ENCODE measurements at places on chromosomes 6 and 20.

DNA sequence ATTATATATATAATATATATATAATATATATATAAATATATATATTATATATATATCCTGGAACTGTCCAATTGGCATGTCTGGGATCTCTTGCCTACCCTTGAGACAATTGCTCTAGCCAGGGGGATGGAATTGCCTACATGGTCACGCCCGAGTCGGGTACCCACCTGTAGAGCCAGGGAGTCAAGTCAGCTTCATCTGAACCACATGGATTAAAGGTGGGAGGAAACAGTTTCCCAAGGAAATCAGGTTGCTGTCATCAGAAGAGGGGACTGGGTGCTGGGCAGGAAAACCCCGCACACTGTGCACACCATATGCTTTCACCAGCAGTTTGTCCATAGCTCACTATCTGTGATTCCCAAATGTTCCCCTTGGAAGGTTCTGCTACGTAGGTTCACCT, 252.5 kb upstream of the NOX3 start:
- DNase-seq: no peak

GRCh38 chr20:3105256-3106137, 21.0 kb upstream of the AVP start:
- no peak for DNase-seq

- DNase-seq: no peak
Measured at GRCh38 chr20:6489361-6490171, 277.9 kb upstream of the BMP2 start.

DNA sequence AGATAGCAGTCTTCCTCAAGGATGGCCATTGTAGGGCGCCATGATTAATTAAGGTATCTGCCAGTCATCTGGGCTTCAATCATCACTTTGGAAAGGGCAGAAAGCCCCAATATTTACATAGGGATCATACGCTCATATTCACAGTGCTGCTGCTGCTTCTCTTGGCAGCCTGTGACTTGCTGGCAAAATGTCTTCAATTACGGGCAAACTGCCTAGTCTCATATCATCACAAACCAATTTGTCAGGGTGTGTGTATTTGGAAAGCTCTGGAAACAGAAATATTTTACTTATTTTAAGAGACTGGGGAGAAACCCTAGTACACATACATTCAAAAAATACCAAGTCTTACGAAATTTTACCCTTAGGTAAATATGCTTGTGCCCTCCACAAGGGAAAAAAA, 77.6 kb downstream of the SAMD5 start:
- DNase-seq: no peak

GRCh38 chr6:95681736-95682135, 104.4 kb downstream of the MANEA start:
- DNase-seq: no peak

DNA sequence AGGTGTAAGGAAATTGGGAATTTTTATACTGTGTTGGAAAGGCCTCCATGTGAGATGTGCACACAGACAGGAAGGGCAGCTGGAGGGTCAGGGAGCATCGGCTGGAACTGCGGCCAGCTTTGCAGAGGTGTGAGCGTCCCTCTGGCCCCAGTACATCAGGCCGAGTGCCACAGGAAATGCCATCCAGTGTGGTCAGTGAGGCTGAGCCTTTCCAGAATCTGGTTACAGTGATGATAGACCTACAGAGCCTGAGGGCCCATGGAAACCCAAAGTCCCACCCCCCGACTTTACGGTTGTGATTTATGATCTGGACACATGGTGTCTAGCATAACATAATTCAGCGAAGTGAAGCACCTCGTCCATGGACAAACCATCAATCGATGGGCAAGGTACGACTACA, 137.3 kb upstream of the PDE10A start:
- no peak for DNase-seq

DNA sequence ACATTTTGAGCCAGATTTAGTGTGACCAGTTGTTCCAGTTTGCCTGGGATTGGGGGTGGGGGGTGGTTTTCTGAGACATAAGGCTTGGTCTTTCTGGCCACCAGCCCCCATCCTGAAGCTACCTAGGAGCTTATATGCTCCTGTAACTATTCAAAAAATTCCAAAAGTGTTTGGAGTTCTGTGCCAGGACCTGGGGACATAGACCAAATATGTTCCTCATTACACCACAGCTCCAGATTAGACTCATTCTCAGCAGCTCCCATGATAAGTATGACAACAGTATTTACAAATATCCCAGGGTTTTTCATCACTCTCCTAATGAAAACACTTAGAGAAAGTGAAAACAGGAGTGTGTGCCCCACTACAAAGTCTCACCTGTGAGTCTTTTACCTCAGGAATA, 37.8 kb upstream of the RNF144B start:
- DNase-seq: no peak

- no peak for DNase-seq
Measured at GRCh38 chr6:144065213-144065660, 30.1 kb downstream of the SF3B5 start.

GRCh38 chr6:157724138-157724820, 98.8 kb upstream of the SNX9 start:
- DNase-seq: no peak

DNA sequence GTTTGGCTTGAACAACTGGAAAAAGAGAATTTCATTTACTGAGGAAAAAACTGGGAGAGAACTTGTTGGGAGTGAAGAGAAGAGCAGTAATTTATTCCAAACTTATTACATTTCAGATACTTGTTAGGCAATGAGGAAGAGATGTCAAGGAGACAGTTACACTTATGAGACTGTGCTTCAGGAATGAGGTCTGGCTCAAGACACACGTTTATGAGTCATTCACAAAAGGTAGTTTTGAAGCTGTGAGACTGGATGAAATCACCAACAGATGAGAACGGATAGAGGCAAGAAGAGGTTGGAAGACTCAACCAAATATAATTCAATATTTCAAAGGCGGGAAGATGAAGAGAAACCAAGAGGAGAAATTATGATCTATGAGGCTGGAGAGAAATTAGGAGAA, 70.6 kb upstream of the DEFB112 start:
- DNase-seq: no peak

- DNase-seq: no peak
Measured at GRCh38 chr6:48826152-48826515, 636.9 kb downstream of the MMUT start.

- DNase-seq: no peak
Measured at GRCh38 chr6:168242111-168242939, 77.3 kb downstream of the DACT2 start.

- no peak for DNase-seq
Measured at GRCh38 chr6:137923866-137924653, 57.0 kb downstream of the TNFAIP3 start.

DNA sequence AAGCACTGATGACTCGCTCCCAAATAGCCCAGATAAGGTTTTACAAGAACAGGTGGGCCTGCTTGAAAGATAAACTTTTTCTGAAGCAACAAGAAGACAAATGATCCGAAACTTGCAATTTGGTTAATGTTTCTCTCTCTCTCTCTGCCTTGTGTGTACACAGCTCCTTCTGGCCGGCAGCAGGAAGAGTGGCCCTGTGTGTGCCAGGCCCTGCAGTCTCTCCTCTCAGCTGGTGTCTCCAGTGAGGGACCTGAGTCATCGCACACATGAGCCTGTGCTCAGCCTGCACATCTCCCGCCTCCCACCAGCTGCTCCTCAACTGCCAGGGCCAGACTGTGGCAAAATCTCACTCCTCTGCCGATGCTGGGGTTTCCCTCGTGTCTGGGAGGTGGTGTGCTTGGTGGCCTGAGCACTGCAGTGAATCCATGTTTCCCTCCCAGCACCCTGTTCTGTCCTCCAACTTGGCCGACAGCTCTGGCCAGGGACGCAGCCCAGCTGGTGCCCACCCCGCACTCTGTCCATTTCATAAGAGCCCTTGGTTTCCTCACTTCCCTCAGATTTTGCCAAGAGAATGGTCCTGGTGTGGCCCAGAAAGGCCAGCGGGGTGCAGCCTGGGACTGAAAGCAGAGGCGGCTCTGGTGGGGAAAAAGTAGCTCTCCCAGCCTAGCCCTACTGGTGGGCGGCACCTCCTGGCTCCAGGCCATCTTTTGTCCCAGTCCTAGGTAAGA, 49.4 kb downstream of the ERMARD start:
- DNase-seq: no peak

DNA sequence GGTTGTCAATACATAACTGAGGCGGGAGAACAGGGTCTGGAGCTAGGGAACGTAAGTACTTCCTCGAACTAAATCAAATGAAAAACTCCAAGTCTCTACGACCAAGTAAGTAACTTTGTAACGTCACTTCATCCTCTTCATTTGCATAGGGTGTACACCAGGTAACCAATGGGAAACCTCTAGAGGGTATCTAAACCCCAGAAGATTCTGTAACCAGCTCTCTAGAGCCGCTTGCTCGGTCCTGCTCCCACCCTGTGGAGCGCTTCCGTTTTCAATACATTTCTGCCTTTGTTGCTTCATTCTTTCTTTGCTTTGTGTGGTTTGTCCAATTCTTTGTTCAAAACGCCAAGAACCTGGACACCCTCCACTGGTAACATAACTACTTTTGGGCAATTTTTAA, 133.5 kb upstream of the TMEM170B start:
- DNase-seq: no peak

DNA sequence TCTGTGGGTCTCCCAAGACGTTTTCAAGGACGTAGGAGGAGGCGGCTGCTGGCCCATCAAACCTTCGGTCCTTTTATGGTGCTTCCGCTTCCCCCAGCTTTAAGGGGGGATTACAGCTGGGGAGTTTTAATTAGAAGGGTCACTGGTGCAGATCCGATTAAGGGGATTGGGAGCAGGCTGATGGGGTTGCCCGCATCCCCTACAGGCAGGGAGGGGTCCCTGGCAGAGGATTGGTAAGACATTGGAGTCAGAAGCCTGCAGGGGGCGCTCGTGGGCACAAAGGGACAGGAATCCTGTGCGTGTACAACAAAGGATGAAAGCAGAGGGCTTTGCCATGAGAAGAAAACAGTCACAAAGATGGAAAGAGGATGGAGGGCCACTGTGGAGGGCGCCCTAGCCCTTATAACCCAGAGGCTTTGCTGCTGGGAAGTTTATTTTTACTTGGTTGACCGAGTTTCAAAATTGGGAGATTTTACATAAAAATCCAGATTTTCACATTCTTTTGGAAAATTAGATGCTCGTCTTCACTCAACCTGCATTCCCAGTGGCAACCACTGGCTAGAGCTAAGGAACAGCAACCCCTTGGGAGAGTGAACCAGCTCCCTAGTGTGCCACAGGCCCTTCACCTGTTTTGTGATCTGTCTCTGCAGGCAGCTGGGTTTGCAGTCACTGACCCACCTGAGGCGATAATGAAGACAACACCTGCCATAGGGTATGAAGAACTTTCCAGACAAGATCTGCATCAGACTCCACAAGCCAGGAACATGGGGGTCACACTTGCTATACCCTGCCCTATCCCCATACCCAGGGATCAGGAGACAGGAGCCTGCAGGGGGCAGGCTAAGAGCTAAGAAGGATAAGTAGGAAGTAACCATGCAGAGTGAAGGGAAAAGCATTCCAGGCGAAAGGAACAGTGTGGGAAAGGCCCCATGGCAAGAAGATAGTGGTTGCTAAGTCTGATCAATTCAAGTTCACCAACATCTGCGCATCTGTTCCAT, 97.7 kb downstream of the KCNB1 start:
- peak; percentile 11 for DNase-seq

GRCh38 chr6:1176567-1176966, 135.3 kb upstream of the FOXQ1 start:
- no peak for DNase-seq

DNA sequence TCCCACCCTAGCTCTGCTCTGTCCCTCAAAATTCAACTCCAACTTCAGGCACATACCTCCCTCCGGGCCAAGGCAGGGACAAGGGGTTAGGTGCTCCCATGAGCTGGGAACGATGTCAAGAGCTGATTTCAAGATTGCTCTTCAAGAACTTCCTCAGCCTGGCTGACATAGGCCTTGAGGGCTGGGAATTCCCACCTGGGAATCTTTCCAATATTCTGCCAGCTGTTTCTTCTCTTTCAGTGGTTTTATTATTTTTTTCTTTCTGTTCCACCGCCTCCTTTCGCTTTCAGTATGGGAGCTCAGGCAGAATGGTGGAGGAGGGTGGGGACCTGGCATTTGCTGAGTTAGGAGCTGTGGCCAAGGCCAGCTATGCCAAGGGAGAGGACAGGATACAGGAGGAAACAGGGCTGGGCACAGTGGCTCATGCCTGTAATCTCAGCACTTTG, 33.7 kb downstream of the SRSF3 start:
- no peak for DNase-seq

DNA sequence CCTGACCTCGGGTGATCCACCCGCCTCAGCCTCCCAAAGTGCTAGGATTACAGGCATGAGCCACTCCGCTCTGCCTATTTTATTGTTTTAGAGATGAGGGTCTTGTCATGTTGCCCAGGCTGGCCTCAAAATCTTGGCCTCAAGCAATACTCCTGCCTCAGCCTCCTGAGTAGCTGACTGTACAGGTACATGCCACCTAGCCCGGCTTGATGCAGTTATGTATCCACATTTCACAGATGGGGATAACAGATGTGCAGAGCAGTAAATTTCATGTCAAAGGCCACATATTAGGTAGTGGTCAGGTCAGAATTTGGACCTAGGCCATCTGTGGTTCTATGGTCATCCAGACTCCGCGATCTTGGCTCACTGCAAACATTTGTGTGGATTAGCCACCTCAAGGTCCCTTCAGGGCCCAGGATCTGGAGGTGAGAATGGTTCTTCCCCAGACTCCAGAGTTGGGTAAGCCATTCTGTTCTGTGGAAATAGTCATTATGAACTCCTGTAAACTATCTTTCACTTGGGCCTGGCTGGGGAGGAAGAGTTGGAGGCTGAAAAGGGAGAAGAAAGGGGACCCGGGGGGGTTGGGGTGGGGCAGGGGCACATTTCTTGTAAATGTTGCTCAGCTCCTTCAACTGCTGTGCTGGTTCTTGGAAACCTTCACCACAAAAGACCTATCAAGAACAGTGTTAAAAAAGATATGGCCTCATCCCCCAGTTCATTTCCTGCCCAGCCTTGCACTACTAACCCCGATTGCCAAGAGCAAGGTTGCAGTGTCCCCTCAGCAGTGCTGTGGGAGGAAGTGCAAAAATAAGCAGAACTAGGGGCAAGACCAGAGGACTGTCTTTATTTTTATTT, 13.0 kb downstream of the PIM1 start:
- peak; percentile 39 for DNase-seq

- no peak for DNase-seq
Measured at GRCh38 chr6:156872903-156873302, 95.7 kb downstream of the ARID1B start.

DNA sequence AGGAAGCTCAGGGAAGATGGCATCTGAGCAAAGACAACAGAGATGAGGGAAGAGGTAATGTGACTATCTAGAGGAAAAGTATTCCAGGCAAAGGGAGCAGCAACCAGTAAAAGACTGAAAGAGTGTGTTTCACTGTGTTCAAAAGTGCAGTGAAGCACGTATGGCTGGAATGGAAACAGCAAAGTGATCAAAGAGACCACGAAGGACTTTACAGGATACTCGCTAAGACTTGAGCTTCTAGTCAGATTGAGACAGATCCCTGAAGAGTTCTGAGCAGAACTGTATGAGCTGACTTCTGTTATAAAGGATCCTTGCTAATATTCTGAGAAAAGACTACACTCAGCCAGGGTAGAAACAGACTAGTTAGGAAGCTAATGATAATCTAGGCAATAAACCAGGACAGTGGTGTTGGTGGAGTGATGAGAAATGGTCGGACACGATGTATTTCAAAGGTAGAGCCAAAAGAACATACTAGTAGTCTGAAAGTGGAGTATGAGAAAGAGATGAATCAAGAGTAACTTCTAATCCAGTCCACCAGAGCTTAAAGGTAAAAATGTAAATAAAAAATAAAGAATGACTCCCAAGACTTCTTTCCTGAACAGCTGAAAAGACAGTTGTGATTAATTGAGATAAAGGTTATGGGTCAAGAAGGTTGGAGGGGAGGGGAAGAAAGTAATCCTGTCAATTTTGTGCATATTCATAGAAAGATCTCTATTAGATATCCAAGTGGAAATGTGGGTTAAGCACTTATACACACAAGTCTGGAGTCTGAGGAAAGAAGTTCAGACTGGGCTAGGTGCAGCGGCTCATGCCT, 14.2 kb downstream of the SEC63 start:
- no peak for DNase-seq

Measured in GM06990 (cell line).